ENCODE measurements at places on chromosomes 2 and 18.

- DNase-seq = no peak
Measured at GRCh38 chr2:235669983-235670962, 176.4 kb downstream of the AGAP1 start.

GRCh38 chr18:70453058-70453775 is 164.4 kb downstream of the SOCS6 start:
- no peak for DNase-seq

- DNase-seq = no peak
Measured at GRCh38 chr2:197240421-197241041, 70.0 kb downstream of the ANKRD44 start.

- no peak for DNase-seq
Measured at GRCh38 chr2:241009601-241010530, 11.4 kb downstream of the SNED1 start.

DNA sequence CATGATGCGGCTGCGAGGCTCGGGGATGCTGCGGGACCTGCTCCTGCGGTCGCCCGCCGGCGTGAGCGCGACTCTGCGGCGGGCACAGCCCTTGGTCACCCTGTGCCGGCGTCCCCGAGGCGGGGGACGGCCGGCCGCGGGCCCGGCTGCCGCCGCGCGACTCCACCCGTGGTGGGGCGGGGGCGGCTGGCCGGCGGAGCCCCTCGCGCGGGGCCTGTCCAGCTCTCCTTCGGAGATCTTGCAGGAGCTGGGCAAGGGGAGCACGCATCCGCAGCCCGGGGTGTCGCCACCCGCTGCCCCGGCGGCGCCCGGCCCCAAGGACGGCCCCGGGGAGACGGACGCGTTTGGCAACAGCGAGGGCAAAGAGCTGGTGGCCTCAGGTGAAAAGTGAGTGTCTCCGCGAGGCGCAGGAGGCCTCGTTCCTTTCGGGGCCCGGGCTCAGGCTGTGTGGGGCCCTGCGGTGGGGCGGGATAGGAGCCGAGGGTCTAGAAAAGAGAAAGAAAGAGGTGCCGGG is 520 bp downstream of the GLS start:
- no peak for DNase-seq

All from activated CD8-positive, alpha-beta memory T cell treated with anti-CD3 and anti-CD28 coated beads for 1 hour (primary cell).